Pancreas (tissue), 10 donors: ENCODE measurements at places on chromosomes 2 and 18. TPM values are rescaled to one million over a fixed set of nuclear protein-coding genes. Genes with fewer than 3 reads are reported as not detected.

ANKRD36 gene
- total RNA-seq = 7.5 TPM

LYG2 gene
- total RNA-seq = not detected

- no peak for DNase-seq
Measured at GRCh38 chr2:83063511-83063910, 1395.6 kb downstream of the SUCLG1 start.

DNA sequence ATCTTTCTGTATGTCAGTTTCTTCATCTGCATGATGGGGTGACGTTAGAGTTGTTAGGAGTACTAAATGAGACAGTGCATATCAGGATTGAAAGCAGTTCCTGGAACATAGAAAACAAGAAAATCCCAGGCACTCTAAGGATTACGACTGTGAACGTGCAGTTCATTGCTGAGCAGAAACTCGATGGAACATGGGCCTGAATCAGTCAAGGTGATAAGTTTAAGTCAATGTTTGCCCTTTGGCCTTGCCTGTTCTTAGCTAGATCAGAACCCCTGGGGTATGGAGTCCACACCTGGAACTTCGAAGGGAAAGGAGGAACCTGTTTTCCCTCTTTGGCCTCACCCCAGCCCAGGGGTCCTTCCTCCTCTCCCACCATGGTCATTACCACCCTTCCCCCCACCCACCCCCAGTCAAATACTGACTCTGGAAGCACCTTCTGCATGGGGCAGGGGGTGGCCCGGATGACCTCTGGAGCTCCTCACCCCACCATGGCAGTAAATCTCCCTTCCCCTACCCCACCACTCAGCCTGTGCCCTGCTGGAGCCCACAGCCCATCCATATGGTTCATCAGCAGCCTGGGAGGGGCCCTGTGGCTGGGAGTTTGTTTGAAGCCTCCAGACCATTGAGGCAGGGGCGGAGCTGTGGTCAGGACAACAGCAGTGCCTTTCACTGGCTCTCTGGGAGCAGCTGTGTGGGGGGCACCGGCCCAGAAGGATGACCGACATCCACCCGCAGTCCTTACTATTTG is 164.1 kb downstream of the SMAD7 start:
- DNase-seq = peak; percentile 37

- DNase-seq = no peak
Measured at GRCh38 chr2:120731175-120731574, 4.5 kb upstream of the GLI2 start.

GRCh38 chr2:47031909-47032668 is 116.5 kb upstream of the MCFD2 start:
- DNase-seq = no peak

DNA sequence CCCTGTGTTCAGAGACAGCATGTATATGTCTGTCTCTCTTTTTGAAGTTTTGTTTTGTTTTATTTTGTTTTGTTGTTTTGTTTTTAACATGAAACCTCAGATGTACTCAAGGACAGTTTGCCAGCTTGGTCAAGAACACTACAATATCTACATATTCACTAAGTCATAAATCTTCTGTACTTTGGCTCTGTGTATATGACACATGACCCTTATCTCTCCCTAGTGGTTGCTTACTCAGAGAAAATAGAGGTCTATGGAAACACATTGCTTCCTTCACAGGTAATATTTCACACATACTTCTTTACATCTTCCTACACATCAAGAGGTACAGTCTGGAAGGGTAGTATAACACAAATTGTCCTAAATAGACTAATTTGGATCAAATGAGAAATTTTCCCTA is 312.6 kb upstream of the VRK2 start:
- no peak for DNase-seq

DNA sequence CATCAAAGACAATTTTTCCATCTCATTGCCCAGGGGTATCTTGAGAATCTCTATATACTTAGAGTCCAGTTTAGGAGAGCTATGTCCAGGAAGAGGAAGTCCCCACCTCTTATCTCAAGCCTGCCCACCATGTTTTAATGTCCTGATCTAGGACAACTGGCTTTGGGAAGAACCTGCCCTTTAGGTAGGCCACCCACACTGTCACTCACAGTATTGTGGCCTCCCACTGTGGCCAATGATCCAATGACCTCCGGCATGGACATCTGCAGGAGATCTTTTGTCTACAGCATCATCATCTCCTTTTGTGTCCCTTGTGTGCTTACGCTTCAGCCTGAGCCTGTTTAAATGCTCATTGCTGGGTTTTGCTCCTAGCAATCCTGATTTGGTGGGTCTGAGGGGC is 77.4 kb downstream of the SLC4A3 start:
- DNase-seq = no peak

DNA sequence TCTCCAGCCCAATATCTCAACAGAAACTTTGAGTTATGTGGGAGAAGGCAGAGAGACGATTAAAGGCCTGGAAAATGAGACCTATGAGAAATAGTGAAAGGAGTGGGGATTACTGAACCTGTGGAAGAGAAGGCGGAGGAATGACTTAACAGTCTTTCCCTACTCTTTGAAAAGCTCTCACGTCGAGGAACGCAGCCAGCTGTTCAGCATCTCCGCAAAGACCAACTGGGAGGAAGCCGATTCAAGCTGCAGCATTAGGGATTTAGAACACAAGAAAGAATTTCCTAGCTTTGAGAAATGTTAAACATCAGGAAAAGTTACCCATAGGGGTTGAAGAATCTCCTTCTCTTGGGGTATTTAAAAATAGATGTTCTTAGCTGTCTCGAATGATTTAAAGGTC is 233.2 kb upstream of the PARD3B start:
- no peak for DNase-seq
